ENCODE measurements at places on chromosomes 7 and 10.

DNA sequence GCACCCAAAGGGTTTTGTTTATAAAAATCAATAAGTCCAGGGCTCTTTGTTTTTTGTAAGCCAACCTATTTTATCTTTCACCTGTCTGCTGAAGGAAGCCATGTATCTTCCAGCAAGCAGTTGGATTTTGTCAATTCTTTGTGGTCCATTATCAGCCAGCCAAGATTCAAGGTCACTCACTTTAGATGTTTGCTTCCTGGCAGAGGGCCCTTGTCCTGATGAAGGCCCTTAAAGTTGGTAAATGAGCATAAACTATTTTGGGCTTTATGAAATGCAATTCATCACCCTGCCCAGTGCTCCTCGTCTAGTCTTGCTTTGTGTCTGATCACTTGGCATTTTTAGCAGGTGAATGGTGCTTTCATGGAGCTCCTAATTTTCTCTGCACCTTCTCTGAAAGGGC, 1004.2 kb downstream of the GRID1 start:
- no peak for DNase-seq

DNA sequence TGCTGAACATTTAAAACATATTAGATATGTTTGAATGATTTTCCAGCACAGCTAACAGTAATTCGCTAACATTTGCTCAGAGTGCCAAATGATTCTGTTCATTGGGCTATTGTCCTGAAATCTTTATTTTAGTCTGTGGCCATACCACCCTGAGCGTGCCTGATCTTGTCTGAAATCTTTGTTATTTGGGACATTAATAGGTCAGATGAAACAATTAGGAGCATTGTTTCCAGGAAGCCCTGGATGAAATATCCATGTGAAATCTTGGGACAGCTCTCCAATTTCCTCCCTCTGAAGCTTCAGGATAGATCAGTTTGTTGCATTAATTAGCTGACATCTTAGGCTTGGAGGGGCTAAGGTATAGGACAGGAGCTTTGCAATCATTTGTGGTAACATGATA, 512.0 kb downstream of the KIF20B start:
- DNase-seq = no peak

- no peak for DNase-seq
Observed at GRCh38 chr10:33453081-33454025, 118.9 kb upstream of the NRP1 start.

- no peak for DNase-seq
Observed at GRCh38 chr7:46015107-46015868, 94.2 kb upstream of the IGFBP3 start.

DNA sequence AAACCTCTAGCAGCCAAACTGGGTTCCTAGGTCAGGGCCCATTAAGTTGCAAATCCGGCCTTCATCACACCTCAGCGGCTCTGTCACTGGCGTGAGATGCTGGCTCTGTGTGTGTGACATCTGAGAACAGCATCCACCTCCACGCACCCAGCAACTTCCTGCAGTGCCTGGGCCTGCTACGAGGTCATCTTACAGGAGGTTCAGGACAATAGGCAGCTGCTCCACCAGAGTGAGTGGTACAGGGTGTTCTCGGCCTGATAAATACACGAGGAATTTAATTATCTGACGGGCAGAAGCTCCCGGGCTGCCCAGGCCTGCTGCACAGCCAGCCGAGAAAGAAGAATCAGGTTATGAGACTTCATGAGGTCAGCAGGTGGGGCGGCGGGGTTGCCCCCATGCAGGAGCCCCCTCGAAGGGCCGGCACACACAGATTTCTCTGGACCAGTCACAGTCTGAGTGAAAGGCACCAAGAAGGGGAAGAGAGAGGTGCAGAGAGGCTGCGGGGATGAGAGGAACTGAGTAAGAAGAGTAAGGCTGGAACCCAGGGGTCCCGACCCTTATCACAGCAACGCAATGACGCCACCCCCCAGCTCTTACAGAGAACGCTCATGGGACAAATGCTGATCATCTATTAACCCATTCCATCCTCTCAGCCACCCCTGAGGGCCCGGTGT, 49.3 kb downstream of the CALML3 start:
- DNase-seq = no peak

Data from HEK293T (cell line).